ENCODE measurements at places on chromosomes 2 and 18. TPM values are rescaled to one million over a fixed set of nuclear protein-coding genes. Genes with fewer than 3 reads are reported as not detected.

The TFPI gene
- total RNA-seq: 1.0 TPM

The AKAIN1 gene
- total RNA-seq: not detected

The IMPA2 gene
- 91.6 TPM for total RNA-seq

The CERKL gene
- total RNA-seq: 0.36 TPM

The GLI2 gene
- 0.07 TPM for total RNA-seq

The GTF2A1L gene
- total RNA-seq: not detected

The KCNG3 gene
- under 0.01 TPM for total RNA-seq

The ATP5MC3 gene
- 99.5 TPM for total RNA-seq

The INHBB gene
- total RNA-seq: 0.34 TPM

The EFHD1 gene
- total RNA-seq: 0.07 TPM

The NUP35 gene
- 15.4 TPM for total RNA-seq

The GPR45 gene
- not detected for total RNA-seq

The LDLRAD4 gene
- not detected for total RNA-seq

The SOS1 gene
- total RNA-seq: 8.9 TPM

The CHRND gene
- not detected for total RNA-seq

The ERFE gene
- 3.8 TPM for total RNA-seq

The OTX1 gene
- 2.7 TPM for total RNA-seq

The SLC16A14 gene
- total RNA-seq: 7.0 TPM

The ZNF24 gene
- total RNA-seq: 35.5 TPM

The THSD7B gene
- under 0.01 TPM for total RNA-seq

The ADD2 gene
- total RNA-seq: not detected

The INSIG2 gene
- total RNA-seq: 10.9 TPM

The CERS6 gene
- total RNA-seq: 52.6 TPM

The LIPG gene
- 23.2 TPM for total RNA-seq

The LAMA3 gene
- 859 TPM for total RNA-seq

The IL1B gene
- total RNA-seq: 257 TPM

The GYPC gene
- total RNA-seq: 2.8 TPM

The MYL12A gene
- 857 TPM for total RNA-seq

The CPS1 gene
- 16.1 TPM for total RNA-seq

The HNMT gene
- total RNA-seq: 2.1 TPM

The UGT1A10 gene
- not detected for total RNA-seq

The NOL4 gene
- not detected for total RNA-seq

The UGT1A4 gene
- total RNA-seq: 1.8 TPM

The IL36B gene
- total RNA-seq: under 0.01 TPM

The GATA6 gene
- 1.7 TPM for total RNA-seq

The SOWAHC gene
- 81.3 TPM for total RNA-seq

The DNAJC27 gene
- total RNA-seq: 5.7 TPM

The REG3G gene
- not detected for total RNA-seq

The MREG gene
- 45.3 TPM for total RNA-seq

The CELF4 gene
- not detected for total RNA-seq

The LYPD1 gene
- 0.14 TPM for total RNA-seq

The FIGN gene
- total RNA-seq: 1.6 TPM
